NCI-H510A (cell line): ENCODE measurements at places on chromosomes 13 and 19.

DNA sequence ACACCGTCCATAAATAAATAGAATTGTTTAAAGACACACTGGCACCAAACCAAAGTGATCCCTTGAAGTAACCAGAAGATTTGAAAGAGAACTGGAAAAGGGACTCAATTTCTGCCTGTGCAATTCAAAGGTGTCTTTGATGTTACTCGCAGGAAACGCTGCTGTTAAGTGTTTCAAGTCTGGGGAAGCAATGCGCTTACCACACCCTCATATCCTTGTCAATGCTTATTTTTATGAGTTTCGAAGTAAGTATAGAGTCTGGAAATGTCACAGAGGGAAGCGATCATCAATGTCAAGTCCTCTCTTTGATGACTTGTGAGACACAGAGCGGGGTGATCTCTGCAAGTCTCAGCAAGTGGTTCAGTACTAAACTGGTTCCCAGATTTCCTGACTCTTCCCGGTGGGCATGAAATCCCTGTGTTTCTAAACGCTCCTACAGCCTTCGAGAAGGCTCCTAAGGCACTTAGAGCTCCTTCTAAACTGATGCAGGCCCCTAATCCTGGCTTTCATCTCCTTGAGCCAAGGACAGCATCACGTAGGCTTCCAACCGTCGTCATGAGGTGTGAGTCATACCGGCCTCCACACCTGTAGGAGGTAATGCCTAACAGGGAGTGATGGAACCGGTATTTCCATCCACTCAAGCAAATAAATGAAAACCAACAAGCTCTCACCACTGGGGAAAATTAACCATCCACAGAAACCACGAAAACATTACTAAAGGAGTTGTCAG, 22.8 kb downstream of the SYDE1 start:
- no peak for DNase-seq

DNA sequence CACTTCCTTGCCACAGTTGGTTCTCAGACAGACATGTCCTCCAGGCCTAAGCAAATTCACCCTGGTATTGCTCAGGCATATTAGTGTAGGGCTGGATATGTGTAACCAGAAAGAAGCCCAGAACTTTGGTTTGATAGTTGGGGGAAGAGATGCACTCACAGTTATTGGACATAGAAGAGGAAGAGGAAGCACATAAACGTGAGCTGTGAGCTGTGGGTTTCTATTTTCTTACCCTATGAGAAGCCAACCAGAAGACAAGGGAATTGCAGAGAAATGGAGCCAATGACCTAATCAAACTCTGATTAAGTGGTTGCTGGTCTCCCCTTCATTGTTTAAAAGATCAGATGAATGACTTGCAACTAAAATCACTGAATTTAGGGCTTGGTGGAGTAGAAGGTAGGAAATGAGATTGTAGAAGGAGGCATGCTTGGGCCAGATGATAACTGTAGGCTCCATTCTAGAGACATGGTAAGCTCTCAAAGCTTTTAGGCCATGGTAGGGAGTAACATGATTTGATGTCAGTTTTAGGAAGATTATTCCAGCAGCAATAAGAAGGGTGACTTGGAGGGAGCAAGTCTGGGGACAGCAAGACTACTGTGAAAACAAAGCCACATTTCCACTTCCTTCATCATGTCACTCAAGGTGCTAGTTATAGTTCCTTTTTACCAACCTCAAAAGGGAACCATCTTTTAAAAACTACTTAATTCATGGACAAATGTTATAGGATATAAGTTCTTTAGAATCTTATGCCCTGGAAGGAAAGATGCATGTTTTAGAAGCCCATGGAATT, 24.1 kb upstream of the WDFY2 start:
- DNase-seq, result no peak

- no peak for DNase-seq
These were observed 213.5 kb downstream of the SLC7A1 start for GRCh38 chr13:29382021-29382420.

DNA sequence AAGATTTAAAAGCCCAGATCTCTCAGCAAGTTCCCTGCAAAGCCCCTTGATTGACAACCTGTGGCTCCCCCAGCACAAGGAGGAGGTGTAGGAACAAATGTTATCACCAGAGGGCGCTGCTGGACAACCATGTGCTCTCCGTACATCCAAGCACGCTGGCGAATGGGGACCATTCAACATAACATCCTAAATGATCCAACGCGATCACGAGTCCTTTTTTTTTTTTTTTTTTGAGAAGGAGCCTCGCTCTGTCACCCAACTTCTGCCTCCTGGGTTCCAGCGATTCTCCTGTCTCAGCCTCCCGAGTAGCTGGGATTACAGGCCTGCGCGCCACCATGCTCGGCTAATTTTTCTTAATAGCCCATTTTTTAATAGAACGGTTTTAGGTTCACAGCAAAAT, 52.0 kb downstream of the NWD1 start:
- peak; percentile 18 for DNase-seq

- no peak for DNase-seq
These were observed 199.5 kb downstream of the ATP8A2 start for GRCh38 chr13:25571237-25571636.

- no peak for DNase-seq
These were observed 70.8 kb downstream of the FNDC3A start for GRCh38 chr13:49046519-49046918.

DNA sequence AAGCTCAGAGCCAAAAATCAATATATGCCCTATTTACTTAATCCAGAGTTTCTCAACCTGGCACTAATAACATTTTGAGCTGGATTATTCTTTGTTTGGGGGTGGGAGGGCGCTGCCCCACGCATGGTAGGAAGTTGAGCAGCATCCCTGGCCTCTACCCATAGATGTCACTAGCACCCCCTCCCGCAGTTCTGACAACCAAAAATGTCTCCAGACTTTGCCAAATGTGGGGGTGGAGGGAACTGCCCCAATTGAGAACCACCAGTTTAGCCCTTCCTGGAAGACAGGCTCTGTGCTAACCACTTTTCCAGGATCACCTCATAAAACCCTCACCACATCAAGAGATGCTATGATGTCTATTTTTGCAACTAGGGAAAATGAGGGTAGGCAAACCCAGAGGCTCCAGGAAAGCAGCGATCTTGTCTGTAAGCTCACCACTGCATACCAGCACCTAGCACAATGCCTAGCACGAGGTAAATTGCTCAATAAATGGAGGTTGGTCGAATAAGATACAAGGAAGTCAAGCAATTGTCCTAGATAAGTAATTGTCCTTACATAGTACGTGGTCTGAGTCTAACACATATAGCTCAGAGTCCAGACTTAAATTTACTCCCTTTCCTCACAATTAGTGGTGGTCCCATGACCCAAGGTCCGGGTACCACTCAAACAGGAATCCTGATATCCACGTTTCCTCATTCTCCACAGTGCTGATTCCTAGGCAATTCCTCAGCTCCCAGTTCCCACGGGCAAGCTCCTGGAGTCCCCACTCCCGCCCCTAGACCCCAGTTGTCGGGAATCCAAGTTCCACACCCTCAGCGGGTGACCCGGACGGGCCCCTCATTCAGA, 892 bp downstream of the TRIR start:
- DNase-seq, result no peak

- DNase-seq, result no peak
These were observed 211.2 kb upstream of the EDNRB start for GRCh38 chr13:78129823-78130222.

GRCh38 chr13:51879133-51879532, 17.4 kb downstream of the CCDC70 start:
- no peak for DNase-seq

GRCh38 chr13:79194727-79195126, 211.3 kb downstream of the RBM26 start:
- DNase-seq, result no peak

GRCh38 chr19:53942001-53942786, 20.5 kb upstream of the CACNG8 start:
- no peak for DNase-seq

- no peak for DNase-seq
These were observed 1.1 kb upstream of the LRFN1 start for GRCh38 chr19:39321832-39322176.

- DNase-seq, result no peak
These were observed 14.8 kb downstream of the BRD4 start for GRCh38 chr19:15317392-15318071.
